ENCODE measurements at places on chromosomes 16 and 17.

- DNase-seq: peak; percentile 94
These were observed 170.7 kb downstream of the CYB561 start for GRCh38 chr17:63275318-63275970.

- DNase-seq: peak; percentile 70
These were observed 210.0 kb upstream of the GSE1 start for GRCh38 chr16:85402910-85403692.

- no peak for DNase-seq
These were observed 8.0 kb downstream of the SEZ6 start for GRCh38 chr17:28997806-28998205.

- no peak for DNase-seq
These were observed at the start of gene STX1B for GRCh38 chr16:31010585-31011325. TSS of gene STX1B (minus strand) at chr16:31010638. CDS start at chr16:31010396, 242 bp downstream.

- DNase-seq: no peak
These were observed 259.2 kb downstream of the CBLN1 start for GRCh38 chr16:49022351-49022963.

- peak; percentile 71 for DNase-seq
These were observed 512 bp downstream of the AKAP1 start for GRCh38 chr17:57085448-57086068.

DNA sequence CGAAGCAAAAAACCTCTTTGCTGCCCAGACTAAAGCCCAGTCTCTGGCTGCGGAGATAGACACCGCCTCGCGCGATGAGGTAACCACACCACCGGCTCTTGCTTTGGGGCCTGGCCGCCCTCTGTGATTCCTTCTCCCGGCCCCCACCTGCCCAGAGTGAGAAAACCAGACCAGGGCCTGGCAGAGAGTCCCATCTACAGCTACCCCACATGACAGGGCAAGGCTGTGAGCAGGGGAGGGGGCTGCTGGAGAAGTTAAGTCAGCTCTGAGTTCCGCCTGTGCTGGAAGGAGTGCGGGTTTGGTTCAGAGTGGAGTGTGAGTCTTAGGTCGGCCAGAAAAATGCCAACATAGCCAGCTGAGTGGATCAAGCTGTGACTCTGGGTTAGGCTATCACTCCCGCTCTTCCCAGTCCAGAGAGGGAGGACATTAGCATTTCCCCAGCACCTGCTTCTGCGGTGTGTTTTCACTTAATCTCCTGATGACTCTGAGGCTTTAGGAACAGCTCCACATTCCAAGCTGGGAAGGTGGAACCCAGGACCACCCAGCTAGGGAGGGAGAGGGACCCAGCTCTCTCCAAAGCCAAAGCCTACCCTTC is 139.0 kb downstream of the RAB11FIP4 start:
- DNase-seq: no peak

- no peak for DNase-seq
These were observed 150.9 kb upstream of the CIBAR2 start for GRCh38 chr16:85263239-85263585.

DNA sequence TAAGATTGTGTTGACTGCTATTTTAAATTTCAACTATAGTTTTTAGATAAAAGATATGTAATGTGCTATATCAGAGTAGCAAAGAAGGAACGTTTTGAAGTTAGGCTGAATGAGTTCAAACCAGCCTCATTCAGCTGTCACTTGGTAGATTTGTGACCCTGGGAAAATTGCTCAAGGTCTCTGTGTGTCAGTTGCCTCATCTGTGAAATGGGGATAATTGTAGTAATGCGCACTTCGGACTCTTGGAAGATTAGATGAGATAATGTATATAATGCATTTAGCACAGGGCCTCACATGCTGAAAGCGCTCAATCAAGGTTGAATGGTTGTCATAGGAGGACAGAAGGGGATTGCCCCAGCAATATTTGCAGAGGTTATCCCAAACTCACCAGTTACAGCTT is 4.7 kb downstream of the BMERB1 start:
- DNase-seq: no peak

- DNase-seq: peak; percentile 43
These were observed 587 bp downstream of the MMP2 start for GRCh38 chr16:55479430-55480140.

GRCh38 chr16:71927787-71928186 is 32.5 kb downstream of the IST1 start:
- DNase-seq: no peak

GRCh38 chr17:2011411-2012371 is 13.4 kb downstream of the RTN4RL1 start:
- DNase-seq: no peak

DNA sequence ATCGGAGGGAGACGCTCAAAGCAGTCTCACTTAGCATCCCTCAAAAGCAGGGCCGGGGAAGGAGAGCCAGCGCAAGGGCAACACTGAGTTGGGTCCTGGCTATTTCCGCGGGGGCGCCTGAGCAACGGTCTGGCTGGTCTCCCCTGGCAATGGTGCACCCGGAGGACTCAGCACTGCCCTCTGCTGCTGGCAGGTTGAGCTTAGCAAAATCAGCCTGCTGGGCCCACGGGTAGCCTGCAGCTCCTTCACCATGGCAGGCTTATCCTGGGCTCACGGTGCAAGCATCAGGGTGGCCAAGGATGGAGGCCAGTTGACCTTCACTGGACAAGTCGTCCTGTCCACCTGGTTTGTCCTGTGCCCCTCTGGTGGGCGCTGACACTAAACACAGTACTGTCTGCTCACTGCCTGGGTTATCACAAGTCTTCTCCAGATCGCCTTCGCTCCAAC is 14.4 kb upstream of the ALDH3A1 start:
- DNase-seq: peak; percentile 57

- DNase-seq: peak; percentile 70
These were observed 7.9 kb upstream of the NAGPA start for GRCh38 chr16:5041600-5042133.

DNA sequence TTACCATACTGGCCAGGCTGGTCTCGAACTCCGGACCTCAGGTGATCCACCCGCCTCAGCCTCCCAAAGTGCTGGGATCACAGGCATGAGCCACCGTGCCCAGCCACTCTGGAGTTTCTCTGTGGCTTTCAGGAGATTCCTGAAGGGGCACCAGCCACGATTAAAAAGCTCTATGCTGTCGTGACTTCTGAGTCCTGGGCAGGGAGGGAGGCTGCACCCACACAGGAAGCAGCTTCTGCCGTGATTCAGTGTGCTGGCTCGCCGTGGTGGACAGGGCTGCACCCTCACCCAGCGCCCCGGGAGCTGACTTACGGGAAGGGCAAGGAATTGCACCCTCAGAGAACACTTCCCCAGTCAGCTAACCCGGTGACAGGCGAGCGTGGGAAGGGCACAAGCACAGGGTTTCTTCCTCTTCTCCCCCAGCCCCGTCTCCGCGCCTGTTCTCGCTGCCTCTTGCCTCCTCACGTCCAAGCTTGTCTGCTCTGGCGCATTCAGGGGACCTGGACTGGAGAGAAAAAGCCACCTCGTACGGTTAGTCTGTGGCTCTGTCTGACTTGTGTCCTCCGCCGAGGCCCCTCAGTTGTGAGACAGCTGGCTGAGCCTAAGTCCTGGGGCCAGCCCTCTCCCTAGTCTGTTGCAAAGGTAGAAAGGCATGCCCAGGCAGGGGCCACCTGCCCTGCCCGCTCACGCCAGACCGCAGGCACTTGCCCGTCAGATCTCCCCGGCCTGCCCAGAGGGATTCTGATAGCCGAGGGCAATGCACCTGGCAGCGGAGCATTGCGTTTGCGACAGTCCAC is 145.0 kb downstream of the SEC14L1 start:
- peak; percentile 95 for DNase-seq

GRCh38 chr16:55735120-55735781 is 79.5 kb downstream of the SLC6A2 start:
- no peak for DNase-seq

DNA sequence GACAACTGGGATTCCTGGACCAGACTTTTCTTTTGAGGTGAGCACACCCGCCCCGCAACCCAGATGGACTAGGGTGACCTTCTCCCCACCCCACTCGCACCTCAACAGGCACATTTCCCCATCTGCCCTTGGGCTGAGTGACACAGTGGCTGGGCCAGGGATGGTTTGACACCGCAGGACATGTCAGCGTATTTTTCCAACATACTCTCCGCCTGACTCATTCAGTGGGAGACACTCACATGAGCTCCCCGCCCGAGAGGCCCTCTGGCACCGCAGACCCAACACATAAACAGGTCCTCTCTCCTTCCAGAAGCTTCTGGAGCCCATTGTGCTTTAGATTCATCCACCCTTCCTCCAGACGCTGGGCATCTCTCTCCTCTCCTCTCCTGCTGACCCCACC is 69.4 kb downstream of the ZDHHC7 start:
- peak; percentile 82 for DNase-seq

DNA sequence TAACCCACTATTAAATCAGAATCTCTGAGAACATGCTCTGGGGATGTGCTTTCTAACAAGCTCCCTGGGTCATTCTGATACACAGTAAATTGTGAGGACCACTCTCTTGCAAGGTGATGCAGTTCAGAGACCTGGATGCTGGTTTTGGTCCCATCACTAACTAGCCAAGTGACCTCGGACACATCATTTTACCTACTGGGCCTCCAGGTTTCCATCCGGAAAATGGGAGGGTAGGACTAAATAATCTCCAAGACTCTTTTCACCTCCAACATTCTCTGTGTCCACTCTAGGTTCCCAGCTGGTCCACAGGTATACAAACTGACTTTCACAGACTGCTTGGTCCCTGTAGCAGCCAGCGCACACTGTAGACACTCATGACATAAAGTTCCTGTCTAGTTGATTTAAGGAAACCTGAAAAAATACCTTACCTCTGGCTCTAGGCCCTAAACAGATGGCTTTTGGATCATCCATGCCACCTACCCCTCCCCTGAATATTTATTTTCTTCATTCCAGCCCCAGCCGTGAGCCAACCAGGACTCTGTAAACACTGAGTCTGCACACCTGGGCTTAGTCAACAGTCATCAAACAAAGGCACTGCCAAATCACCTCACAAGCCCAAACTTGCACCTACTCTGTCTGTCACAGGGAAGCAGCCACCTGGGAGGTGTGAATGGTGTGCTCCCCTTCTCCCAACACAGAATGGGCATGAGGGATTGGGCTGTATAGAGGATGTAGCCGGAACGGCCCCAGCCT is 51.3 kb upstream of the MRPS23 start:
- no peak for DNase-seq

DNA sequence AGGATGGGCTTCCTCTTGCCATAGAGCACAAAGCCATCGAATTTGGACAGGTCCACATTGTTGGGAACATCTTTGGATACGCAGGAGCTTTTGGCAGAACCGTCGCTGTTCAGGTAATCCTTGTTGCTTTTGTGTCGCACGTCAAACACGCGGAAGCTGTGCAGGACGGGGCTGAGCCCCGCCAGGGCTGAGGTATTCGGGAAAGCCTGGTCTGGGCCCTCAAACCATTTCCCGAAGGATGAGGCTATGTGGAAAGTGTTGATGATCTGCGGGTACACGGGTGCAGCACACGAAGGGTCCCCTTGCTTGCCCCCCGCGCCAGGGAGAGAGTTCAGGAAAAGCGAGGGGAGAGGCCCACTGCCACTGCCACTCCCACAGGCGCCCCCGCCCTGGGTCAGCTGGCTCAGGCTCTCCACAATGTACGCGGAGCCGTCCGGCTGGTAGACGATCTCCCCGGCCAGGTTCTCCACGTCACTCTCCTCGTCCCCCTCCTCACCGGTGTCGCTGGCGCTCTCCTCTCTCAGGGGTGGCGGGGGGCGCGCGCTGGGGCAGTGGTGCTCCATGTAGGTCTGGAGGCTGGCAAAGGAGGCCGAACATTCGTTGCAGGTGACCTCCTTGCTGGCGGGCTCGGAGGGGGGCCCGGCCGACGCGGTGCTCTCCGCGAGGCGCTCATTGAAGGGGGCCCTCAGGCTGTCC is 88.5 kb downstream of the ZFHX3 start:
- no peak for DNase-seq

GRCh38 chr16:85659805-85660511 is 28.8 kb downstream of the GINS2 start:
- peak; percentile 67 for DNase-seq
